Caki2 (cell line): ENCODE measurements at places on chromosomes 12 and 14.

- peak; percentile 70 for DNase-seq
These were observed 144.8 kb downstream of the TBC1D30 start for GRCh38 chr12:64968989-64969819.

DNA sequence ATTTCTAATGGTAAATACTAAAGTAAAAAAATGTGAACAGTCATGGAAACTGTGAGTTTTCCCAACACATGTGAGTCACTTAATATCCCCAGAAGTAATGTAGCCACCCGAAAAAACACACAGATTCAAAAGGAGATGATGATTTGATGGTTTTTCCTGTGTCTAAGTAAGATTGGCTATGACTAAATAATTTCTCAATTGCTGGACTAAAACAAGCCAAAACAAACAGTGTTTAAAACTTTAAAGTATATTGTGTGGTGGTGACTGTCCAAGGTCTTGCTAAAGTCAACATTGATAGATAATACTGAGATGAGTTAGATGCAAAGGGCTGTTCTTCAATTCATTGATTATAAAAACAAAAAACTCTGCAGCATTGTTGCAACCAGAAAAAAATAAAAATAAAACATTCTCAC, 89.6 kb upstream of the SOX5 start:
- DNase-seq: peak; percentile 33

GRCh38 chr14:54767139-54767431, 135.5 kb downstream of the GCH1 start:
- DNase-seq: no peak

GRCh38 chr14:47200740-47201139, 474.7 kb downstream of the MDGA2 start:
- no peak for DNase-seq

GRCh38 chr14:63766611-63767010, 38.7 kb upstream of the SGPP1 start:
- no peak for DNase-seq

DNA sequence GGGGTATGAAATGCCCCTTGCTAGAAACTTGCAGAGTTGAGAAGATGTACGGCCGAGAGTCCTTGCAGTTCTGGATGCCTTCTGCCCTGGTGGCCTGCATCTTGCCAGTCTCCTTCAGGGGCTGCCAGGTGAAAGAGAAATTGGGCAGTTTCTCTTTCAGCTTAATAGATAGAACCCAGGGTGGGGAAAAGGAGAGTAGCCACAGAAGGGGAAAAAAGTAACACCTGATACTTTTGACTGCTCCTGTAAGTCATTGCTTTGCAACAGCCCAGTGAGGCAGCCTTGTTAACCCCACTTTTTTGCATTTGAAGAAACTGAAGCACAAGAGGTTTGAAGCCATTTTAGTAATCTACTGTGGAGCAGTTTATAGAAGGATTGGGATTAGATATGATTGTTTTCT, 27.6 kb downstream of the TDP1 start:
- no peak for DNase-seq

DNA sequence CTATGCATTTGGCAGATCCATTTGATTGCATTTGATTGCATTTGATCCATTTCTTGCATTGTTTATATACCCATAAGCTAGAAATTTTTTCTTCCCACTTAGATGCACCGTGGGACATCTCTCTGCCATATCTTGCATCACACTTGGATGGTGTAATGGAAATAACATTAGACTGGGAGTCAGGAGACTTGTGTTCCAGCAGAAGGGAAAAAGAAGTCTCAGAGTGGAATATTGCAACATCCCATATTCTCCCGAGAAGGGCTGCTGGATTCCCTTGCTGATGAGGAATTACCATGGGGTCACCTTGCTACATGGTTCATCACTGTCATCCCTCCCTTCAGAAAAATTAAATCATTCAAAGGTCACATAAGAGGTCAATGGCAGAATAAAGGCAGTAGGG, 78.1 kb downstream of the KSR2 start:
- no peak for DNase-seq

GRCh38 chr14:73258076-73258475, 20.8 kb downstream of the PAPLN start:
- no peak for DNase-seq

DNA sequence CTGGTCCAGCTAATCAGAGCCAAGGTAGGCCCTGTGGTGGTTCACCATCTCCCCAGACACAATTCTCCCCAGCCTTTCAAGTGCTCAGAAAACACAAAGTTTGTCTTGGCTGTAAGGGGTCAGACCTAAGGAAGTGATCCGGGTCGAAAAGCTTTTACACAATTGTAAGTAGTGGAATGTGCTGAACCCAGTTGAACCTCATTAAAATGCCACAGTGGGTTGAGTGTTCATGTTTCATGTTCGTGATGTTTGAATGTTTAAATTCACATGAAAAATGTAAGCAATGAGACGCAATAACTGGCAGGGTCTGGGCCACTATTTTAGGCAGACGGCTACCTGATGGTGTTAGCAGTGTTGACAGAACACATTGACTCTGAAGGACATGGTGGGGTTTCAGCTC, 60.9 kb upstream of the JDP2 start:
- DNase-seq: no peak

DNA sequence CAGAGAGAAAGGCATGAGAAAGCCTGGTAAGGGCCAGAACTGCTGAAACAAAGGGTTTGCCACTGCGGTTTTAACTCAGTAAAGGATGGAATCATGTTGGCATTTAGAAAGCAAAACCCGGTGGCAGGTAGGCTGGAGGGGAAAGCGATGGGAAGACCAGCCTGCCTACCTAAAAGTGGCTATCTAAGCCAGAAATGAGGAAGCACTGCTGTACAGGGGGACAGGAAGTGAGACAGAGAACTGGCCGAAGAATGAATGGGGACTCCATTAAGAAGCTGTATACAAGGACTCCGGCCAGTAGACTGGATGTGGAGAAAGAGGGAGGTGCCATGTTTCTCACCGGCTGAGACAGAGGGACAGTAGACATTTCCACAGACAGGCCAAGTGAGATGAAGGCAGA, 48.2 kb downstream of the PPM1H start:
- DNase-seq: no peak

DNA sequence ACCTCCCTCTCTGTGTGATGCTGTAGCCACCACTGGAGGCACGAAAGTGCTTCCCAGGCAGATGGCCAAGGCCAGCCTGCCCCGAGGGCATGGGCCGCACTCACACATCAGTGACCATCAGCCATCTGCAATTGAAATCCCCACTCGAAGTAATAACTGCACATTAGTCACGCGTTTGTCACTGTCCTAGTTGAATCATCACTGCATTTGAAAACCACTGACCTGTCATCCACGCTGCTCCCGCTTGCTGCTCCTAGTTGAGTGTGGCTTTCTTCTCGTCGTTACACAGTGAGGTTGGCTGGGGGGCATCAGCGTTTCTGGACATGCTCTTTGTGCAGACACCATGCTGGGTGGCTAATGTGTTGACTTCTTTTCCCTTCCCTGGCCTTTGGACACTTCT, 176.1 kb downstream of the ADGRD1 start:
- peak; percentile 83 for DNase-seq

GRCh38 chr14:74917646-74918081, 5.4 kb downstream of the RPS6KL1 start:
- no peak for DNase-seq

- DNase-seq: no peak
These were observed 13.1 kb downstream of the ZFYVE21 start for GRCh38 chr14:103728721-103729120.

DNA sequence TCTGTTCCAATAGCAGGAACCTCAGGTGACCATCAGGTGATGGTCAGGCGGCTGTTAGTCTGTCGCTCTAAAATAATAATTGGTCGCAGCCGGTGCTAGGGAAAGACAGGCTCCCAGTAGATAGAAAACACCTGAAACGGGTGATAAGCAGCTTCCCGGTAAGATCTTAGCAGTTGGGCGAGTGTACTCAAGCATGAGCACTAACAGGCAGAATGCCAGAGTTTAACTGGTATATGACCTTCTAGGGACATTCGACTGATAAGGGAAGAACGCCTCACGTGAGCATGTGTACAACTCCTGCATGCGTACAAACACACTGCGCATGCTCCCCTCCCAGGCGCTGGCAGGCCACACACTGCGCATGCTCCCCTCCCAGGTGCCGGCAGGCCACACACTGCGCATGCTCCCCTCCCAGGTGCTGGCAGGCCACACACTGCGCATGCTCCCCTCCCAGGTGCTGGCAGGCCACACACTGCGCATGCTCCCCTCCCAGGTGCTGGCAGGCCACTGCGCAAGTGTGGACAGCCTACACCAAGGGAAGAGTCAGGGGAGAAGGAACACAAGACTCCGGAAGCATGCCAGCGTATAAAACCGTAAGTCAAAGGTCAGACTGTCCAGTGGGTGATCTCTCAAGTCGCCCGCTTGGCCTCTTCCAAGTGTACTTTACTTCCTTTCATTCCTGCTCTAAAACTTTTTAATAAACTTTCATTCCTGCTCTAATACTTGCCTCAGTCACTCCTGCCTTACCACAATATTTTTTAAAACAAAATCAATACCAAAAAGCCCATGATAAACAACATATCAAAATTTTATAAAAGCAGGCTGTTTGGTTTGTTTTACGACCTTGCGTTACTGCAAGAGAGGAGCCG, 24.5 kb downstream of the GPRC5D start:
- DNase-seq: peak; percentile 92

- DNase-seq: no peak
These were observed 749.2 kb downstream of the NOVA1 start for GRCh38 chr14:25848601-25849000.
